ENCODE measurements at places on chromosomes 4 and X. TPM values are rescaled to one million over a fixed set of nuclear protein-coding genes. Genes with fewer than 3 reads are reported as not detected.

TRIML2 gene
- total RNA-seq, result not detected

GPAT3 gene
- total RNA-seq, result 0.93 TPM

F11 gene
- not detected for total RNA-seq

DLG3 gene
- total RNA-seq, result 9.5 TPM

EREG gene
- total RNA-seq, result not detected

GABRG1 gene
- not detected for total RNA-seq

DNA sequence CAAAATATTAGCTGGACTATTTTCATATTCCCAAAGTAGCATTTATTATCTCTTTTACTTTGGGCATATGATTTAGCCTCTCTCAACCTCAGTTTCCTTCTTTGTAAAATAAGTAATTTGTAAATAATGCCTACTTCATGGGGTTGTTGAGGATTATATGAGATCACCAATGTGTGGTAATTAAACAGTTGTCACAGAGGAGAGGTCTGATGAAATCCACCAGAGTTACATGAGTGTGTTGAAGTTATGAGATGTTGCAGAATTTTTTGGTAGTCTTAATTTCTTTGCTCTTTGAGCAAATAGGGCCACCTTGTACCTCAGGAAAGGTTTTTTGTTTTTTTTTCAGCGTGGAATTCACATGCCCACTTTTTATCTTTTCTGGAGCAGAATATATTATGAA is 1.4 kb downstream of the COX7B start:
- no peak for DNase-seq

- DNase-seq, result no peak
These were observed 773 bp upstream of the TXLNG start for GRCh38 chrX:16785247-16786138.

DNA sequence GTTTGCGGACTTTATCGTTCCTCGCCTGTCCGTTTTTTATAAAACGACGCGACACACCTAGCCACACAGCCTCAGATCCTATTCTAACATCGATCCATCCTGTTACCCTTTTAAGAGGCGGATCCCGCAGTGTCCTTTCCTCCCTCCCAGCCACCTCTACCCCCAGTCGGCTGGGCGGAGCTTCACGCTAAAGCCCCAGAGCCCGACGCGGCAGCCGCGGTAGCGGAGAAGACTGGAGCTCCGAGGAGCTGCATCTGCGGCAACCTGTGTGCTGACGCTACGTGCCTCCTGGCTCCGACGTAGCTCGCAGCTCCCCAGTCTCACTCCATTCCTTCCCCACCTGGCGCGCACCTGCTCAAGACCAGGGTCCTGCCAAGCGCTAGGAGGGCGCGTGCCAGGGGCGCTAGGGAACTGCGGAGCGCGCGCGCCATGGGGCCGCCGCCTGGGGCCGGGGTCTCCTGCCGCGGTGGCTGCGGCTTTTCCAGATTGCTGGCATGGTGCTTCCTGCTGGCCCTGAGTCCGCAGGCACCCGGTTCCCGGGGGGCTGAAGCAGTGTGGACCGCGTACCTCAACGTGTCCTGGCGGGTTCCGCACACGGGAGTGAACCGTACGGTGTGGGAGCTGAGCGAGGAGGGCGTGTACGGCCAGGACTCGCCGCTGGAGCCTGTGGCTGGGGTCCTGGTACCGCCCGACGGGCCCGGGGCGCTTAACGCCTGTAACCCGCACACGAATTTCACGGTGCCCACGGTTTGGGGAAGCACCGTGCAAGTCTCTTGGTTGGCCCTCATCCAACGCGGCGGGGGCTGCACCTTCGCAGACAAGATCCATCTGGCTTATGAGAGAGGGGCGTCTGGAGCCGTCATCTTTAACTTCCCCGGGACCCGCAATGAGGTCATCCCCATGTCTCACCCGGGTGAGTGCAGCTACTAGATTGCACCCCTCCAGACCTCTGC is at the start of gene RNF128:
RNF128 (plus strand) TSS at position 217 of the 953 bp plus-strand sequence; CDS start at position 430, 213 bp downstream.
- no peak for DNase-seq

DNA sequence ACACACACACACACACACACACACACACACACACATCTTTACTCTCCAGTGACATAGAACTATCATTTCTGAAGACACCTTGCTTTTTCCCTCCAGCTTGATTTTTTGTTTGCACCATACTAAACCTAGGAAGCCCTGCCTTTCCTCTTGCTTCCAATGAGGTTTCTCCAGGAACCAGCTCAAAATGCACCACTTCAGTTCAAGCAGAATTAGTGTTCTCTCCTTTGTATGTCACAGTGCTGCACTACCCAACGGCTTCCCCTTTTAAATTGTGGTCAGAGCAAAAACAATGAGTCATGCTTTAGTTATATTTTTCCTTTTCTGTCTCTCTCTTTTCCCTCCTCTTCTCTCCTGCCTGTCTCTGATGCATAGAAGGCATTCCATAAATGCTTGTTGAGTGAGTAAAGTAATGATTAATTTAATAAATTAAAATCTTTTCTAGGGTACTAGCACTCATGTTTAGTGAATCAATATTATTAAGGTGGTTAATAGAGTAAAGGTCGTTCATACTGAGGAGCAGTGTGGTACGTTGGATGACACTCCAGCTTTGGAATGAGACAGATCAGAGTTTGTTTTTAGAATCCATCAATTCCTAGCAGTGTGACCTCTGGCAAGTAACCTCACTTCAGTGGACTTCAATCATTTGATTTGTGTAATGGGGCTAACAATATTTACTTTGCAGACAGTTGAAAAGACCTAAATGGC is 5.9 kb downstream of the RTL3 start:
- DNase-seq, result no peak

DNA sequence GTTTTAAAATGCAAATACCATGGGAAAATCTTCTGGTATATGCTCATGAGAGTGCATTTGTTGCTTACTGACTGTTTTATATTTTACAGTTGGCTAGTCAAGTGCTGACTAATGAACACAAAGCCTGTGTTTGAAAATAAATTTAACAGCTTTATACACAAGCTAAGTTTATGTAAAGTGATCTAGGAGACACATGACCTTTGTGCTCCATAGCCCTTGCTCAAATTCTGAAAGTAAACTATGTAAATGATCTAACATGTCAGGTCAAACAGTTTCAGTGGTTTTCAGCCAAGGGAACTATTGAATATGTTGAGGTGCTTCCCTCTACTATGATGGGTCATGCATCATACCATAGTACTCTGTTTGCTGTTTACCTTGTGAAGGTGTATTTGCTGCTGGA is 36.7 kb downstream of the DIAPH2 start:
- DNase-seq, result no peak

GRCh38 chr4:182640932-182641331 is 276.3 kb downstream of the DCTD start:
- DNase-seq, result no peak

DNA sequence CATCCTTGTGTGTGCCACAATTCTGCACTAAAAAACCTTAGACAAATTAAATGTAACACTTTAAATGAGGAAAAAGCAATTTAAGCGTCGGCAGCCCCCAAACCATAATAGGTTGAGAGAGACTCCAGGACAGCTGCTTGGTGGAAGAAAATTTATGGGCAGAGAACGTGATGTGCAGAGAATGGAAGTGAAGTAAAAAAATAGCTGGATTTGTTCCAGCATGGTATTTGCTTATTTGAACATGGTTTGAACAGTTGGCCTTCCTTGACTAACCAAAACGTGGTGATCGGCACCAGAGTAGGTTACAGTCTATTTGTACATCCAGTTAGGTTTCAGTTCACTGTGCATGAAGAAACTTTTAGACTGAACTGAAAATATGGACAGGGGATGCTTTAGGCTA is 343.0 kb upstream of the CPEB2 start:
- DNase-seq, result no peak

Measured in natural killer cell treated with Interleukin-12 subunit alpha and Interleukin-12 subunit beta and Interleukin-15 and Interleukin-18, amount 100 ng/mL, for 72 hours (primary cell).